Midbrain (tissue), 1 donor: ENCODE measurements at places on chromosomes 1 and 21.

- peak; percentile 73 for DNase-seq
Observed at GRCh38 chr1:167059045-167059808, 30.9 kb downstream of the GPA33 start.

DNA sequence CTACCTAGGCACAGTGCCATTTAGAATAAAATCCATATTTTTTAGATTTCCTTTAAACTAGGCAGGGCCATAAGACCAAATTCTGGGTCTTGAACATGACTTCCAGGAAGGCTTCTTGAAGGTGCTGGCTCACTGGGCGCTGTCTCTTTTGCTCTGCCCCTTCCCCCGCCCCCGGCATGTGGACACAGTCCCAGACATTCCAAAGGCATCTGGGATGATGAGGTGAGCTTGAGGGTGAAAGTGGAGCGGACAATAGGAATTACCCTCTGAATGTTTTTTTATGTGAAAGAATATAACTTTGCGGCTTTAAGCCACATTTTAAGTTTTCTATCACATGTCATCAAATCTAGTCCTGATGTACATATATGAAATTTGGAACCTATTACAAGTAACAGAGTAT lies 29.4 kb downstream of the RWDD3 start:
- DNase-seq = no peak

- peak; percentile 73 for DNase-seq
Observed at GRCh38 chr1:12565094-12565965, 52.7 kb downstream of the DHRS3 start.

- no peak for DNase-seq
Observed at GRCh38 chr1:67773462-67773861, 59.8 kb downstream of the GNG12 start.

- DNase-seq = no peak
Observed at GRCh38 chr1:235113183-235113917, 15.3 kb downstream of the TOMM20 start.

DNA sequence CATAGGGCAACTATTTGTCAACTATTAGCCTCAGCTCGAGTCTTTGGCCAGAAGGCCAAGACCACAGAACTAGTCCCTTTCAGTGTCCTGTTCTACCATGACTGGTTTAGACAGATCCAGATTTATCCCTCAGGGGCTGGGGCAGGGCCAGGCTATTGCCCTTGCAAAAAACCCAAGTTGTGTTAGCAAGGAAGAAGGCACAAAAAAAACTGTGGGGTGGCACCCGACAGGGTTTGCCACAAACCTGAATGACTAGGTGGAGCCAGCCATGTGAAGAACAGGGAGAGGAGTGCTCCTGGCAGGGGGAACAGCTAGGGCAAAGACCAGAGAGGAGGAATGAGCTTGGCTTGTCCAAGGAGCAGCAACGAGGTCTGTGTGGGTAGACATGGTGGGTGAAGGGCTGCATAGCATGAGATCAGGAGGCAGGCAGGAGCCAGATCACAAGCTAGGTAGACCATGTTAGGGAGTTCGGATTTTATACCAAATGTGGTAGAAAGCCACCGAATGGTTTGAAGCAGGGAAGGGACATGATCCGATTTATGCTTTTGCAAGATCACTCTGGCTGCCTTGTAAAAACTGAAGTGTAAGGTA lies 4.3 kb downstream of the DCST1 start:
- no peak for DNase-seq

DNA sequence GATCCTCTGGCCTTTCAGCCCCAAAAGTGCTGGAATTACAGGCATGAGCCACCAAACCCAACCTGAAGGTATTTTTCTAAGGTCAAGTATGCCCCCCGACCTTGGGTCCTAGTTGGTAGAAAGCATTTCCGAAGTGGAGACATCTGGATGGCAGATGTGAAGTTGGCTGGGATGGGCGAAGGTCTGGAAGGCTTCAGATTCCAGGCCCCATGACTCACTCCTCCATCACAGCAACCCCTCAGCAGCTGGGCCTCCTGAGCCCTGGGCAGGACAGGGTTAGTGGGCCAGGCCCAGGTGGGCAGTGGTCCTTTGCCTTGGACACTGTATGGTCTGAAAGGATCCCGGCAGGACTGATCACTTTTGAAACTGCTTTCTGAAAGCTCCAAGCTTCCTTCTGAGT lies 23.3 kb downstream of the NAV1 start:
- DNase-seq = no peak

GRCh38 chr1:223887747-223888418 lies 42.1 kb upstream of the TP53BP2 start:
- no peak for DNase-seq

DNA sequence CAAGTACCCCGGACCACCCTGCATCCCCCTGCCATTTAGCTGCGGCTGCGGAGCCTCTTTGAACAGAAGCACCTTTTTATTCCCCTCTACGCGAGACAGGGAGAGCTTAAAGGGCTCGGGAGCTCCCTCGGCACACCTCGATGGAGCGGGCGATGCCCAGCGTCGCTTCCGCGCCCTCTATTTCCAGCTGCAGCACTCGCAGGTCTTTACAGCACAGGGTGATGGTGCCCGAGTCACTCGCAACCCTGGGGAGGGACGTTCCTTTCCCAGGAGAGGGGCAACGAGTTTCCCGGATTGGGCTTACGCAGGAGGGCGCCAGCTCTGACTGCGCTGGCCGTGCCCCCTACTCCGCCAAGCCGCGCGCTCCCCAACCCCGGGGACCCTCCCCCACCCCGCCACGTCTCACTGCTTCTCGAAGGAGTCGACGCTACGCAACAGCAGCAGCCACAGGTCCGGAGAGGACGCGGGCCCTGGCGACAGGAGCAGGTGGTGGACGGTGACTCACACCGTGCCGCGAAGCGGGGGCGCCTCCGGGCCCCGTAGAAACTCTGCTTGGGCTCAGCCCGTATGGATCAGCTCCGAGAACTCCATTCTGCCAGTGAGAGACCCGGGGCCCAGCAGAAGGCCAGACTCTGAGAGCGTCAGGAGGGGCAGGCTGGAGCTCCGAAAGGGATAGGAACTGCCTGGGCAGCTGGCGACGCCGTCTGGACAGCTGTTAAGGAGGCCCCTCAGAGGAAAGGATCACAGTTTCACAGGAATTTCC lies 5.8 kb upstream of the FAM167B start:
- peak; percentile 43 for DNase-seq

GRCh38 chr1:95276429-95276828 lies 42.4 kb downstream of the RWDD3 start:
- DNase-seq = no peak

- DNase-seq = no peak
Observed at GRCh38 chr1:47433477-47434050, 4.3 kb upstream of the FOXD2 start.

- peak; percentile 1 for DNase-seq
Observed at GRCh38 chr1:60126723-60127122, 53.2 kb upstream of the C1orf87 start.

- no peak for DNase-seq
Observed at GRCh38 chr1:222009105-222009730, 267.3 kb upstream of the DUSP10 start.

DNA sequence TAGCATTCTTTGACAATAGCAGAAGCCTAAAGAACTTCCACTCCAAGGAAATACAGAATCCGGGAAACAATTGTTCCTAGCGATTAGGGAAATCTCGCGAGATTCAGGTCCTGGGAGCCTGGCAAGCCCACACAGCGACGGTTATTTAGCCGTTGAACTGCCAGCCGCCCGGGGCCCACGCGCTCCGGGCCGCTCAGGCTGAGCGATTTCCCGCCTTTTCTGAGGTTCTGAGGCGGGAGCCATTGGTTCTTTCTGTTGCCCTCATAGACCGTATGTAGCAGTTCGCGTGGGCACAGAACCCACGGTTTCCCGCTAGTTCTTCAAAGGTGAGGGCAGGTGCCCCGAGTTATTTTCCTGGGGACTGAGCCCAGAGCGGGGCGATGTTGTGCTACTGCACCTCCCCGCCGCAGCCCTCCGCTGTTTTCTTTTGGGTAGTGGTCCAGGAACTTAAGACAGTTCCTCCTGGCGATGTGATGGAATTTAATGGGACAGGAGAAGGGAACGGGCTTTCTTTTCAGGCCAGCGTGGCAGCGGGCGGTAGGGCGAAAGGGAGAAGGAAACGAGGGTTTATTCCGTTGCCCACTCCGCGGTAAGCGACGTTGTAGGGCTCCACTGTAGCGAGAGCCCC lies at the start of gene SYCP1:
Gene SYCP1, plus strand, starts transcription at position 171 of the 628 bp plus-strand sequence. CDS start 602 bp downstream, outside the sequence.
- DNase-seq = no peak

DNA sequence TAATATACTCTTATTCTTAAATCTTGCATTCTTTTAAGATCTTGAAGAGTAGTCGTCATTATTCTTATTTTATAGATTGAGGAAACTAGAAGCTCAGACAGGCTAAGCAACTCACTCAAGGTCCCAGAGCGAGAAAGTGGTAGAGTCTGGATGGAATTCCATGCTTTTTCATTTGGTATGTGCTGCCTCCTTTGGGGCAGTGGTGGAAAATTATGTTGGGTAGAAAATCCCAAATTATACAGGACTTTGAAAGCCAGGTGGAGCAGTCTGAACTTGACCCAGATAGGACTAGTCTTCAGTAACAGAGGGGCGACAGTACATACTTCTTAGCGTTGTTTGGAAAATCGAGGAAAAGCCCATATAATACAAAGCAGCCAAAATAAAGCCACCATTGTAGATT lies 205.6 kb downstream of the ATG4C start:
- peak; percentile 3 for DNase-seq

GRCh38 chr1:21099034-21099868 lies 77.4 kb downstream of the EIF4G3 start:
- no peak for DNase-seq

DNA sequence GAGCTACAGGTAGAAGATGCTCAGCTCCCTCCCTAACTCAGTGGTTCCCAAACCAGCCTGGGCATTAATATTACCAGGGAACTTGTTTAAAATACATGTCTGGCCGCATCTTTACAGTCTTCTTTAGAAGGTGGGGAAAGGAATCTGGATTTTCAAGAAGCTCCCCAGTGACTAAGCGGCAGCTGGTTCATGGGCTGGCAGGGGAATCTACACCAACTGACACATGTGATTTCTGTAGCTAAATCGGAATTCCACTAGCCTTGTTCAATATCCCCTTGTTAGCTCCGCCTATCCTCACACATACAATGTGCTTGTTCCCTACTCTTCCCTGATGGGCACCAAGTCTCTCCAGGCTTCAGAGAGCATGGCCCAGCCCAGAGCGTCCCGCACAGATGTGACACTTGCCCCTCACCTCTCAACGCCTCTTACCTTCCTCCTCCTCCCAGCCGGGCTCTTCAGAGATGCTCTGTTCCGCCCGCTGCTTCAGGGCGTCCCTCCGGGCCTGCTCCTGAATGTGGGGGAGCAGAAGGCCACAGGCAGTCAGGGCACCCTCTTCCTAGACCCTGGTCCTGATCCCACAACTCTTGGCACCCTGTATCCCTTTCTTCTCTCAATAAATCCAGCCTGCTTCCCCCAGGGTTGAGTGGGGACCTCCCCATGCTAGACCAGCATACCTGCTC lies 15.3 kb downstream of the TSSK3 start:
- no peak for DNase-seq

DNA sequence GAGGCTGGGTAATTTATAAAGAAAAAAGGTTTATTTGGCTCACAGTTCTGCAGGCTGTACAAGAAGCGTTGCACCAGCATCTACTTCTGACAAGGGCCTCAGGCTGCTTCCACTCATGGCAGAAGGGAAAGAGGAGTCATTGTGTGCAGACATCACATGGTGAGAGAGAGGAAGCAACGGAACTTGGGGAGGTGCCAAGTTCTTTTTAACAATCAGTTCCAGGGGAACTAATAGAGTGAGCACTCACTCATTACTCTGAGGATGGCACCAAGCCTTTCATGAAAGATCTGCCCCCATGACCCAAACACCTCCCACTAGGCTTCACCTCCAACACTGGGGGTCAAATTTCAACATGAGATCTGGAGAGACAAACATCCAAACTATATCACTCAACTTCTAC lies 77.2 kb downstream of the DDAH1 start:
- DNase-seq = no peak

- no peak for DNase-seq
Observed at GRCh38 chr1:119882132-119883049, 13.9 kb downstream of the ADAM30 start.

DNA sequence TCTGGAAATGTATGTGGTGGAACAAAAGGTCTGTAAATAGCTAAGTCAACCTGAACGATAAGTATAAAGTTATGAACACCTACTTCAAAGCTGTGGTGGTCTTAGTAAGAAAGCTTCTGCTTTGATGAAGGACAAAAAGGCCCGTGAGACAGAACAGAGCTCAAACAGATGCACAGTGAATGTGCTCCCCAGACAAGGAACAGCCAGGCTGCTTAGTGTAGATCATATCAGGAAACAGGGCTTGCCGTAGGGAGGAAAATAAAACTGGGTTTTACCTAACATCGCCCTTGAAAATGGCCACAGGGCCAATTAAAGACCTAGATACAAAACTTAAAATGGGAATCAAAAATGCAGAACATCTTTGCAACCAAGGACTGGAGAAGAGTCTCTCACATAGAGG lies 40.2 kb downstream of the PRSS38 start:
- DNase-seq = no peak
